Hematopoietic multipotent progenitor cell treated with erythropoietin and hydrocortisone succinate and interleukin-3 and kit ligand, for 17 days (in vitro differentiated cells): ENCODE measurements at places on chromosomes 1 and 21.
A peak's percentile ranks its signal among the peaks of the same experiment; 100 is the strongest.

DNA sequence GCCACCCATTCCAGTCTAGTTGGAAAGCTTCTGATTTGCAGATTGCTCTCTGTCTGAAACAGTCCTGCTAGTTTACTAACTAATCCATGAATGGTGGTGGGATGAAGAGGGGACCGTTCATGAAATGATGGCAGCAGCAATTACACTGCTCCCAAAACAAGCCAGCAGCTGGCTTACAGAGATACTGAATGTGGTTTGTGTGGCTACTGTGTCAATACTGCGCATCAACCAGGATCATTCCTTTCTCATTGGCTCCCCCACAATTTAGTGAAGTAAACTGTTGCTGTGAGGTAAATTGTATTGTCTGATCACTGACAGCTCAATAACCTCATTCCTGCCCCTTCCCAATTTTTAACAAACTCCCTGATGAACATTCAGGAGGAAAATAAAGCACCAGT, 191.3 kb upstream of the LMO4 start:
- no peak for DNase-seq

- peak; percentile 86 for DNase-seq
Measured at GRCh38 chr1:110060034-110060661, 10.3 kb downstream of the ALX3 start.

DNA sequence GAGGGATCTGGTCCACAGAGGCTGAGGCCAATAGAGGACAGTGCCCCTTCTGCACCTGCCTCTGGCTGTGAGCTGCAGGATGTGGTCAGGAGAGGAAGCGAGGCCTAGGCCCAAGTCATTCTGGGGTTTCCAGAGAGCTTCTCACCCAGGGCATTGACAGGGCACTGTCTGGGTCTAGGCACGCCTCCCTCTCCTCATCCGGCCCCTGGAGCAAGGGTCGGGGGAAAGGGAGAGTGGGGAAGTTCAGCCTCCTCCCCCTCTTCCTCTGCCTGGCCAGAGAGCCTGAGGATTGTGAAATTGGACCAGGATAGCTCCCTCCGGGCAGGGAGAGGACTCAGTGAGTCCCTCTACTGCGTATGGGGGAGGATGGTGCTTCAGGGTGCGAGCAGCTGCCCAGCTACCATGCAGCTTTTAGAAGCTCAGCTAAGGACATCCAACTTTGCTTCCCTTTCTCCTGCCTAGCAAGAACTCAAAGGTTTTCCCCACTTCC, 6.3 kb upstream of the INAVA start:
- no peak for DNase-seq

DNA sequence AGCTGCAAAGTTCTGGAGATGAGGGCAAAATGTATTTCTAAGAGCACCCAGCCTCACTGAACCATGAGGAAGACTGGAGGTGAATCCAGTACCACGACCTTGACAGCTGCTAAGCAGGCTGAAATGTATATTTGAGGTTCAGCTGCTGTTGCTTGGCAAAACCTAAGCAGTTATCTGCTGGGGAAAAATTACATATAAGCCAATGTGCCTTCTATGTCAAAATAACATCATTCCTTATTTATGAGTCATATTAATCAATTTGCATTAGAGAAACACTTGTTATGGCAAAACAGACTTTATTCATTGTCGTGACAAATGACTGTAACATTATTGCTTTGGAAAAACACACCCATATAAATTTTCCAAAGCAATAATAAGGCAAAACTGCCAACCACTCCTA, 560.5 kb upstream of the NR5A2 start:
- no peak for DNase-seq

DNA sequence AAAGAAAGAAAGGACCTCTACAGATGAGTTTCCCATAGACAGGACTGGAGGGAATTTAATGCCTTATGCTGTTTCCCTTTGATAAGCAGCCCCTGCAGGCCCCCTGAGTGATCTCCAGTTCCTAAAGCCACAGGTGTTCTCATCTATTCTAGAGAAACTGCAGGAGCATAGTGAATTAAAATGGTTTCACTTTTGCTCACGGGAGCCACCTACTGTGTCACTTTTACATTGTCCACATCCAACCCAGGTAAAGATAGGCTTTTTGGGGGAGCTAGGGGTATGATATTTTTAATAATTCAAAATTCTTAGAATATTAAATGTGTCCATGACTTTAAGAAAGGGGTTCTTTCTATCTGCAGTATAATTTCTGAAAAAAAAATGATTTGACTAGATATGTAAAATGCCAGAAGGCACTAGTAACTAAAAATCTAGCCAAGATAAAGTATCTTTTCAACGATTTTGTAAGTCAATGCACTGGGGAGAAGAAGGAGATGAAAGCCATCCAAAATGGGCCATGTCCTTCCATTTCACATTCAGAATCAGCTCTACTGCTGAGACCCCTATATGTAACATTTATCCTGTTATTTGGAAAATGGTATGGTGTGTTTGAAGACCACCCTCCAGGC, 267.3 kb upstream of the DUSP10 start:
- no peak for DNase-seq
